ENCODE measurements at places on chromosomes 16 and 17.
A peak's percentile ranks its signal among the peaks of the same experiment; 100 is the strongest.

- DNase-seq: no peak
Observed at GRCh38 chr17:4852567-4853207, 19.5 kb downstream of the MINK1 start.

DNA sequence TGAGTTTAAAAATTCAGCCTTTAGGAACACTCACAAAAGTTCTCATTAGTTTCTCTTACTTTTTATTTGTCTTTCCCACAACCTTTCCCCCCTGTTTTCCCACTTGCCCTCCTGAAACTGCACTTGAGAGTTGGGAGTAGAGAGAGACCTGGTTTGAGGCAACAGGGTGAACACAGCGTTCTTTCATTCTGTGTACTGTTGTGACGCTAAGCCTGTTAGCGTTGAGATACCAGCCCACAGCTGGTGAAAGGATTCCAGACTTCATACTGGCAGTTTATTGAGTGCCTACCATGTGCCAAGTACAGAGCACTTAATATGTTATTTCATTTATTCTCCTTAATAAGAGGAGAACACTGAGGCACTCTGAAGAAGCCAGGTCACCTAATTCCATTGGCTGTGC lies 10.3 kb downstream of the TNRC6C start:
- no peak for DNase-seq

DNA sequence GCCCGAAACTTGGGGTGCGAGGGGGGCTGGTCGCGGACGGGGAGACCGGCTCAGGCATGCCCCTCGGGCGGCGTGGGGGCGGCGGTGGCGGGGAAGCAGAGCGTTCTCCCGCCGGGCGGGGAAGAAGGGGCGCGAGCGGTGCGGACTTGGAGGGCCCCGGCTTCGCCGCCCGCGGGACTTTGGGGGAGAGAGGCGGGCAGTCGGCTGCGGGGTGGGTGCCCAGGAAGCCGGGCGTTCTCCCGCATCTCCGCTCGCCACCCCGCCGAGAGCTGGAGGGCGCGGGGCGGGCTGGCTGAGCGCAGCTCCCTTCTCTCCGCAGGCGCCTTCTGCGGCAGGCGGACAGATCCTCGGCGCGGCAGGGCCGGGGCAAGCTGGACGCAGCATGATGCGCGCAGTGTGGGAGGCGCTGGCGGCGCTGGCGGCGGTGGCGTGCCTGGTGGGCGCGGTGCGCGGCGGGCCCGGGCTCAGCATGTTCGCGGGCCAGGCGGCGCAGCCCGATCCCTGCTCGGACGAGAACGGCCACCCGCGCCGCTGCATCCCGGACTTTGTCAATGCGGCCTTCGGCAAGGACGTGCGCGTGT lies 772 bp downstream of the NTN1 start:
- peak; percentile 57 for DNase-seq

- DNase-seq: peak; percentile 7
Observed at GRCh38 chr16:50842589-50842988, 100.7 kb downstream of the CYLD start.

GRCh38 chr16:49620158-49620868 lies 235.6 kb downstream of the ZNF423 start:
- DNase-seq: peak; percentile 87

GRCh38 chr16:87425941-87426340 lies 33.8 kb downstream of the MAP1LC3B start:
- DNase-seq: no peak

- DNase-seq: no peak
Observed at GRCh38 chr16:68229431-68230175, 6.3 kb downstream of the ESRP2 start.

- DNase-seq: no peak
Observed at GRCh38 chr16:49523435-49524159, 150.0 kb downstream of the C16orf78 start.

GRCh38 chr16:72879846-72880245 lies 168.1 kb downstream of the ZFHX3 start:
- DNase-seq: no peak

DNA sequence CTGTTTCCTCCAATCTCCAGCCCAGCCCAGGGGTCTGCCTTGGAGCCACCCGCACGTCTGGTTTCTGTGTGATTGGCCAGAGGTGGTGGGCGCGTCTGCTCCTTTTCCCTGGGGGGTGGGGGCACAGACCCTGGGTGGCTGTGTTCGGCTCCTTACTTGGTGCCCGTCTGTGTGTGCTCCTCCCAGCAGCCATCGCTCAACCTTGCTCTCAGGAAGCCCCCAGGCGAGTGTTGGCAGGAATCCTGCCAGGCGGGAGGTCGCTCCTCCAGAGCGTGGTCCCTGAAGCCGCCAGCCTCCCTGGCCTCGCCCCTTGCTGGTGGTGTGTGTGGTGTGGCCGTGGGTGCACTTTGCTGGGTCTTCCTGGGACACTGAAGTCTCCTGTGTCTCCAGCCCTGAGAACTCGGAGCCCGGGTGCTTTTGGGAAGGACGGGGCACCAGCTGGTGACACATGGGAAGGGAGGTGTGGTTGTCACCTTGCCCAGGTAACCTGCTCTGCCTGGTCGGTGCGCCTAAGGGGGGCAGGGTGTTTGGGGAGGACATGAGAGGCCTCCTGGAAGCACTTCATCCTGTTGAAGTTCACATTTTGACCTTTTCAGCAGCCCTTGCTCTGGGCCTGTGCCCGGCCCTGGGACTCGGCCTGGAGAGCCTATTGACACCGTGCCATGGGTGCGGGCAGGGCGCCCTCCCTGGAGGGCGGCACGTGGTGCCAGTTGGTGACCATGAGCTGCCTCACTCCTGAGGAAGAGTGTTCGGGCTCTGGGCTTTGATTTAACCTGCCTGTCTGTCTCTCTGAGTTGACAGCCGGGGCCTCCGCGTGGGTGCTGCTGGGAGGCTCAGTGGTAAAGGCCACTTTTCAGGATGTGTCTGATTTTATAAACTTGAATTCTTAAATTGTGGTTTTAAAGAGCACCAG lies 49.0 kb upstream of the ZNF750 start:
- DNase-seq: no peak

- no peak for DNase-seq
Observed at GRCh38 chr17:81000334-81000630, 8.6 kb downstream of the CHMP6 start.

DNA sequence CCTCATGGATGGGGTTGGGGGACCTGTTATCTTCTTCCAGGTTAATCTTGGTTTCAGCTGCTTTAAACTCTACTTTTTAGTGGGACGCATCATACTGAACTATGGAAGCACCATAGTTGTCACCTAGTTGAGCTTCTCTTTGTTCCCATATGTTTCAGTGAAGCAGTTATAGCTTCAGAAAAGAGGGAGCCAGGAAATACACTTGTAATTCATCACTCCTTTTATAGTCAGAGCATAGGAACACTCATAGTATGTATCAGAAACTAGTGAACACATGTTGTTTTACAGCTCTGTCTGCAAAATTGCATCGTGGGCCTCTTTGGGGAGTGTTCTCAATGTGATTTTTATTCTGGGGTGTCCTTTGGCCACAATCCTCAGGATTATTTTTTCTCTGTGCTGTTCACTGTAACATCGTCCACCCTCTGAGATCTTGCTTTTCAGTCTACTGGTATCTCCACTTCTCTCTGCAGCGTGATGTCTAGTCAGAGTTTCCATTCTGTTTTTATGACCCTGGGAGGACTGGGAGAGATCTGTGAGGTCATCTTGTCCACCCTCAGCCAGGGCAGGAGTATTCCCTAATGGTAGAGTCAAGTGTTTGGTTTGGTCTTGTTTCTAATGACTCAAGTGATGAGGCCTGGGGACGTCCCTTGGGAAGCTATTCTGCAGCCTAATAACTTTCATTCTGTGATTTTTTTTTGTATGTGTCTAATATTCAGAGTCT lies 585.4 kb downstream of the WWOX start:
- DNase-seq: no peak

Measured in SJSA1 (cell line).